ENCODE measurements at places on chromosomes 6 and 20.

DNA sequence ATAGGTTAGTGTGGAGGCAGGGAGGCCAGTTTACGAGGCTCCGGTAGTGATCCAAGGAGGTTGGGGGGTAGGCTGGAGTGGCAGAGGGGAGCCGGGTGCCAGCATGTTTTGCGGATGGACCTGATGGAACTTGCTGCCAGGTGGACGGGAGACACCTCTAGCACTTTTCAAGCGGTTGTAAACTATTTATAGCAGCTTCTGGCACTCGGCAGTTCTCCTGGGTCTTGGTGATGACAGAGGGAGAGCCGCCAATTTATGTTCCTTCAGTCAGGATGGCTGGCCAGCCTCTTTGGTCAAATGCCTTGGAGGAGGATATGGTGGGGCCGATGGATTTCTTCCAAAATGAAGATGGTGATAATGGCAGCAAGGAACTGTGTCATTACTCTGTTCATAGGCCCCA is 28.8 kb downstream of the TFAP2C start:
- DNase-seq = no peak

- no peak for DNase-seq
Observed at GRCh38 chr6:142507065-142507464, 205.3 kb downstream of the ADGRG6 start.

- DNase-seq = no peak
Observed at GRCh38 chr6:63553208-63553607, 19.1 kb upstream of the LOC128125822 start.

GRCh38 chr6:122610690-122611455 is 668 bp downstream of the PKIB start:
- no peak for DNase-seq

- DNase-seq = no peak
Observed at GRCh38 chr20:25551413-25552215, 33.7 kb downstream of the NINL start.

- DNase-seq = no peak
Observed at GRCh38 chr20:58421497-58421850, 32.4 kb downstream of the VAPB start.

GRCh38 chr20:24991897-24992486 is 559 bp downstream of the APMAP start:
- no peak for DNase-seq

- DNase-seq = no peak
Observed at GRCh38 chr6:88499436-88499835, 333.3 kb upstream of the CNR1 start.

DNA sequence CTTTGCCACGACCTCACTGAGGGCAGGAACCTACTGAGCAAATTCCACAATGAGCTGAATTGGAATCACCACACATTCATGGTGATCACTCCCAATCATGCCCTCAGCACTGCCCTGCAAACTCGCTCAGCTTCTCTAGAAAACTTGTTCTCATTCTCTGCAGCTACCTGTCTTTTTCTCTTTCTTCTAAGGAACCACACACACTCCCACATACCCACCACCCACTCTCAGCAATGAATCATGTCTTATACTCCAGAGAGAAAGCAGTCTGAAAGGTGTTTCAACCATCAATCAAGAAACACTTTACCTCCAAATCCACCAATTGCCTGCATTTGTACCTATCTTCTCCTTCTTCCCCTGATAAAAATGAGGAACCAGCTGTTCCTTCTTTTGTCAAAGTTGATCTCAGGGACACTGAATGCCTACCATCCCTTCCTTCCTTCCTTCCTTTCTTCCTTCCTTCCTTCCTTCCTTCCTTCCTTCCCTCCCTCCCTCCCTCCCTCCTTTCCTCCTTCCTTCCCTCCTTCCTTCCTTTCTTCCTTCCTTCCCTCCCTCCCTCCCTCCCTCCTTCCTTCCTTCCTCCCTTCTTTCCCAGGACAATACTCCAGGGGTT is 84.6 kb upstream of the SGK1 start:
- no peak for DNase-seq

- peak; percentile 4 for DNase-seq
Observed at GRCh38 chr6:125987026-125987617, 782 bp downstream of the TRMT11 start.

DNA sequence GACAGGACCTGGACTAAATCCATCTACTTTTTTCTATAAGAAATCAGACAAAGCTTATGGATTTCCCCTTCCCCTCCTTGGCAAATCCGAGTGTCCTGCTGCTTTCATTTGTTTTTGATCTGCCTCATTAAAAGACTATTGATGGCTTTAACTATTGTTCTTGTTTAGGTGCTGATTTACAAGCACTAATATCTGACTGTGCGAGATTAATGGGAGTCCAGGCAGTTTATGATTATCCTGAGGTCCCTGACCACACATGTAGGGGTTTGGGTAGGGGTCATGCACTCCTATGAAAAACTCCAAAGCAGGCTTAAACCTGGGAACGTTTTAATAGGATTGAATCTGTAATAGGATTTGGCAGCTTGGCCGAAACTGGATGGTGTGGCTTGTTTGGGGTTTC is 317.5 kb upstream of the POU3F2 start:
- no peak for DNase-seq

GRCh38 chr6:167240034-167240541 is 51.0 kb upstream of the UNC93A start:
- no peak for DNase-seq

- no peak for DNase-seq
Observed at GRCh38 chr6:154157706-154158105, 118.7 kb downstream of the OPRM1 start.

DNA sequence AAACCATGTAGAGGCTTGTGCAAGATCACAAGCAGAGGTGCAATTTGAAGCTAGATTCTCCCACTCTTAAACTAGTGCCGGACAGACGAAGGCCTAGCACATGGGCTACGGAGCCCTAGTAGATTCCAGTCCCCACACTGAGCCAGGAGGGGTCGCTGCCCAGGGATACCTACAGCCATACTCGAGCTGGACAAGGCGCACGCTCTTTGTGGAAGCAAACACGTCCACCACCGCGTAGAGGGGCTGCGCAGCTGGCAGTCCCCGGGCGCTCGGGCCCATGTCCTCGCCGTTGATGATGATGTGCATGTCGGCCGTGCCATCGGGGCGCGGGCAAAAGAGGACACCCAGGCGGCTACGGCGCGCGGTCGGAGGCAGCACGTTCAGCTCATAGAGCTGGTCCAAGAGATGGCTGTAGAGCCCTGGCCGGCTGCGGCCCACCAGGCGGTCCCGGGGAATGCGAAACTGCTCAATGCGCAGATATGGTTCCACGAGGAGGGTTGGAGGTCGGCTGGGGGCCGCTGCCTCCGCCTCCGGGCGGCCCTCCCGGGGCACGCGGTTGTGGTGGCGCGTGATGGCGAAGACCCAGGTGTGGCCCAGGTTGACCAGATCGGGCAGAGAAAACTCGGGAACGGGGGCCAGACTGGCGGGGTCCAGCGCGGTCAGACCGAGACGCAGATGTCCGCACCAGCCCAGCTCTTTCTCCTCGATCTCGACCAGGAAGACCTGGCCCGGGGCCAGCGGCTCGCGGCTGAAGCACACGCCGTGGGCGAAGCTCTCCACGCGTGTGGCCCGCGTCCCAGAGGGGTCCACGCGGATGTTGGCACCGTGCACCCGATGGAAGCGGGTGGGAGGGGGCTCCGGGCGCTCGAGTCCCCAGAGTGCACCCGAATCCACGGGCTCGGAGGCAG is 677 bp downstream of the NEURL2 start:
- DNase-seq = no peak

- no peak for DNase-seq
Observed at GRCh38 chr6:34423254-34423653, 2.6 kb downstream of the RPS10 start.

DNA sequence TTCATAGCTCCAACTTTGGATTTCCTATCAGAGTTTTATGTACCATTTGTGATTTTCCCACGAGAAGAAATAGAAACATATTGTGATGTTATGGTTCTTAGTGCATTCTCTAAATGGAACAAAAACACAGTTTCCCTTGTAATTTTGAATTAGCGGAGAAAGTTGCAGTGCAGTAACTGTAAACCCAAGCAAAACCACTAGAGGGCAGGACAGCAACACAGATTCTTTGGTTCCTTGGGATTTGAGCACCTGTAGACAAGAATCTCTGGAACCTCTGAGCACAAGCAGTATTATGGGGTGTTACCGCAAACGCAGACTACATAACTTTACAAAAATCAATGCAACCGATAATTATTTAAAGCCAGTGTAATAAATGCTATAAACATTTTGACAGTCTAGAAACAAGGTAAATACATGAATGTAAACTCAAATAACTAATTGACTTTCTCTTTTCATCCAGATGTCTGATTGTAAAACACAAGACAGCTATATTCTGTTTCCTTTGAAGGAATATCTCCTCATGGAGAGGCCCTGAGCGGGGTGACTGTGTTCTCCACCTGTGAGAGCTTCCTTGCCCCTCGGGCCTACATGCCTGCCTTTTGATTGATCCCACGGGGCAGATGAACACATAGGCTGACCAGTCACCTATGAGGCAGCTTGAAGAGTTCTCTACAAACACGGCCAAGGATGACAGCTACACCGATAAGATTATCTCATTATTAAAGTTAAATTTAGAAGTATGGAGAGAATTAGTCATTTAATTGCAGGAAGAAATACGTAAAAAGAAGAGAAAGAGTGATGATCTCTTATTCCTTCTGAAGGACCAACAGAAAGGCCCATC is 67.5 kb upstream of the COL21A1 start:
- no peak for DNase-seq

DNA sequence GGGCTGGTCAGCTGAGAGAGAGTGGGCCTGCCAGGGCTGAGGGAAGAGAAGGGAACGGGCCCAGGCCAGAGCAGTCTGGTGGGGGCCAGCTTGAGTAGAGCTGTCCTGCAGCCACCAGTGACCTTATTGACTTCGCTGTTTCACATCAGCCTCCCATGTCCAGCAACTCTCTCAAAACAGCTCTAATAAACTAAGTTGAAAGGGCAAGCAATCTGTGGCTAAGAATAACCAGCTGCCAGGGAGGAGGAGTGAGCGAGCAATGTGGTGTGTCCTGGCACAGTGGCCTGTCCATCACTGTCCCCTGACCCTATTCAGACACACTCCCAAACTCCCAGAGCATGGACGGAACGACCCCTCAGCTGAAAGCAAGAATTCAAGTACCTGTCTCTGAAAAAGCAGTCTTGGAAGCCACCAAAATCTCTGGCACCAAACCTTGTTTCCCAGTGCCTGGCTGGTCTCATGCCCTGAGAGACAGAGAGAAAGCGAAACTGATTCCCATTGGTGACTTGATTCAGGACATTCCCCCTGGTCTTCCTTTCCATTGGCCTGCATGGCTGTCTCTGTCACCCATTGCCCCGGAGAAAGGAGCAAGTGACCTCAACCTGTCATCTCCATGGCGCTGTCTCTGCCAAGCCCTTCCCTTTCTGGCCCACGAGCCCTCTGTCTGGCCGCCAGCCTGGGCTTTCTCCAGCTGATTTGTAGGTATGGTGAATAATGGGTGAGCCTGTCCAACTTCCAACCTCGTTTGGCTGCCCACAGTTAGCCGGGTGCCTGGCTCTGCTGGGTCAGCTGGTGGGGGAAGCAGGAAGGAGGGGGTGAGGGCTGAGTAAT is at the start of gene DDO:
Gene DDO (minus strand): TSS at position 490 of the 831 bp plus-strand sequence. CDS start 2,113 bp downstream, outside the sequence.
- DNase-seq = no peak

- no peak for DNase-seq
Observed at GRCh38 chr6:140253096-140253495, 878.6 kb upstream of the CITED2 start.

GRCh38 chr6:122631571-122632249 is 21.5 kb downstream of the PKIB start:
- DNase-seq = no peak

DNA sequence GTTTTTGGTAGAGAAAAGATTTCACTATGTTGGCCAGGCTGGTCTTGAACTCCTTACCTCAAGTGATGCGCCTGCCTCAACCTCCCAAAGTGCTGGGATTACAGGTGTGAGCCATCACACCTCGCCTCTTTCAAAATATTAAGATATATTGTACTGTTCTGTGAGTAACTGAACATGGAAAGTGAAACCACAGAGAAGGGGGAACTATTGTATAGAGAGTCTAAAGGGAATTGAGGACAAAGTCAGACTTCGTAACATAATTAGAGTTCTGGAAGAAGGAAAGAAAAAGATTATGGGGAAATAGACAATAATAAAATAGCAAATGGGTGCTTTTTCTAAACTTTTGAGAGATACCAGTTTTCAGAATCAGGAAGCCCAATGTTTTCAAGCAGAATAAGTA is 17.4 kb upstream of the AKAP7 start:
- no peak for DNase-seq

DNA sequence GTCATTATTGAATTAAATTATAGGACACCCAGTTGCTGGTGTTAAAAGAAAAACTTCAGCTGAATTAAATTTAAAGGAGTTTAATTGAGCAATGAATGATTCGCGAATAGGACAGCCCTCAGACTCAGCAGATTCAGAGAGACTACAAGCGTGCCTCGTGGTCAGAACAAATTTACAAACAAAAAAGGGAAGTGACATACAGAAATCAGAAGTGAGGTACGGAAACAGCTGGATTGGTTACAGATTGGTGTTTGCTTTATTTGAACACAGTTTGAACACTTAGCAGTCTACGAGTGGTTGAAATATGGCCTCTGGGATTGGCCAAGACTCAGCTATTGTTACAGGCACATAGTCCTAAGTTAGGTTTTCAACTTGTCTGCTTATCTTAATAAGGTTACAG is 25.8 kb upstream of the TNFRSF21 start:
- no peak for DNase-seq

DNA sequence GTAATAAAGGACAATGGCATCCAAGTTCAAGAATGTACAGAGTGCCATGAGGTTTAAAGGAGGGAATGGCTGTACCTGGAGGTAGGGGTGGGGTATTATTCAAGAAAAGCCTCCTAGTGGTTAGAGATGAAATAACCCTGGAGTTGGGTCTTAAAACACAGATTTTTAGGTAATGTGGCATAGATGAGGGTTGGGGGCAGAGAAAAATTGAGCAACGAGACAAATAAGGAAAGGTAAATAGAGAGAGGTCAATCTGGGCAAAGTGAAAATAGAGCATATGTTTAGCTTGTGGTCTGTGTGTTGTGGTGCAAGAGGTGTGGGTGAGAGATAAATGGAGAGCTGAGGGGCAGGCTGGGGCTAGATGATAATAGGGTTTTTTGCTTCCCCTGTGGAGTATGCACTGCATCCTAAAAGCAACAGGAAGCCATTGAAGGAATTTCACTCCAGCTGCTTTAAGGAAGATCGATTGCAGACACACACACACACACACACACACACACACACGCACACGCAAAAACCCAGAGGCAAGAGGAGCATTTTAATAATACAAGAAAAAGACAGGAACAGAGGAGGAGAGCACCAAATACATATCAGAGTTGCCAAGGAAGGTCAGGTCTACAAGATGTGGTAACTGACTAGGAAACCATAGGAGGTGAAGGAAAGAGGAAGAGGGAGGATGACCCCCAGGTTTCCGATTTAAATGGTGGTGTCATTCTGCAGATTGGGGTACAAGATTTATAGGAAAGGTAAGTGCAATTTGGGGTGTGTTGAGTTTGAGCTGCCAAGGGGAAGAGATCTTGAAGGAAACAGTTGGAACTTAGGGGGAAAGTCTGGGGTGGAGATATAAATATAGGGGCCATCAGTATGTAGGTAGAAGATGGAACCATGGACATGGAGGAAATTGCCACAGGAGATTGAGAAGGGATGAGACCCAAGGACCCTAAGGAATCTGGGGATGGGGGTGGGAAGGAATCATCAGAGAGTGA is 31.3 kb upstream of the ADGRF1 start:
- DNase-seq = no peak

- no peak for DNase-seq
Observed at GRCh38 chr6:14804785-14805210, 441.1 kb upstream of the JARID2 start.

- no peak for DNase-seq
Observed at GRCh38 chr6:130223508-130223907, 757 bp upstream of the SAMD3 start.
